NCI-H2081 (cell line): ENCODE measurements at places on chromosomes 2 and 18.
A peak's percentile ranks its signal among the peaks of the same experiment; 100 is the strongest.

GRCh38 chr2:187117483-187117882 lies 268.5 kb upstream of the ZSWIM2 start:
- no peak for DNase-seq

GRCh38 chr18:78673516-78674321 lies 305.9 kb upstream of the SALL3 start:
- no peak for DNase-seq

DNA sequence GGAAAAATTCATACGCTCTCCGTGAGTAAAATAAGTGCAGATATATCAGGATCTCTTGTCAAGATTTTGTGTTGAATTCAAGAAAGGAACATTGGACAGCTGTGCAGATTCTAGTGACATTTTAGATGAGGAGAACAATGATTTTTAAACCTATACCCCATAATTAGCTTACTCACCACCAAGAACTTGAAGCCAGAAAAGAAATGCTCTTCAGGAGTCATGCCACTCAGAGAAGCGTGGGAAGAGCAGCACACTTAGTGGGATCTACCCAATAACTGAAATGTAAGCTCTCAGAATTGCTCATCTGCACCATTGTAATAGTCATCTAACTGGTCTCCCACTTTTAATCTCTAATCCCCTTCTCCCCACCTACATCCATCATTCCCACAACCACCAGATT lies 9.2 kb upstream of the ERMN start:
- DNase-seq: no peak

- DNase-seq: no peak
Observed at GRCh38 chr2:78718024-78718423, 307.5 kb upstream of the REG3G start.

- DNase-seq: no peak
Observed at GRCh38 chr2:120272763-120273481, 20.3 kb downstream of the RALB start.

DNA sequence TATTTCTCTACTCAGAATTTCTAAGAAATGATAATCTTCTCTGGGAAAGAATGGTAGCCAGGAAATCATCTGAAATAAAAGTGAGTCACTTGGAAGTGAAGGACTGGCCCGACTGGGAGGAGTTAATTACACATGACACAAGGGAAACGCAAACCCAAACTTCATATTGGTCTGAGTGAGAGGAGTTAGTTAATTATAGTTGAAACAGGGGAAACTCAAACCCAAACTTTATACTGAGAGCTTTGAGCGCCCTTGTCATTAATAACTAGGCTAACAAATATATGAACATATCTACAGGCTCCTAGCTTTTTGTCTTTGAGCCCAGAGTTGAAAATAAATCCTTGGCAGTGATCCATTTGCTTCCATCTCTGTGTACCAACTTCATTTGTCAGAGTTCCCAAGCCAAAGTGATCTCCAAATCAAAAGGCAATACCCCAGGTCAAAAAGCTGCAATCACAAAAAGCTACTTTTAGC lies 187.8 kb upstream of the COL3A1 start:
- DNase-seq: peak; percentile 14

- DNase-seq: no peak
Observed at GRCh38 chr2:9908639-9909038, 42.9 kb upstream of the GRHL1 start.

DNA sequence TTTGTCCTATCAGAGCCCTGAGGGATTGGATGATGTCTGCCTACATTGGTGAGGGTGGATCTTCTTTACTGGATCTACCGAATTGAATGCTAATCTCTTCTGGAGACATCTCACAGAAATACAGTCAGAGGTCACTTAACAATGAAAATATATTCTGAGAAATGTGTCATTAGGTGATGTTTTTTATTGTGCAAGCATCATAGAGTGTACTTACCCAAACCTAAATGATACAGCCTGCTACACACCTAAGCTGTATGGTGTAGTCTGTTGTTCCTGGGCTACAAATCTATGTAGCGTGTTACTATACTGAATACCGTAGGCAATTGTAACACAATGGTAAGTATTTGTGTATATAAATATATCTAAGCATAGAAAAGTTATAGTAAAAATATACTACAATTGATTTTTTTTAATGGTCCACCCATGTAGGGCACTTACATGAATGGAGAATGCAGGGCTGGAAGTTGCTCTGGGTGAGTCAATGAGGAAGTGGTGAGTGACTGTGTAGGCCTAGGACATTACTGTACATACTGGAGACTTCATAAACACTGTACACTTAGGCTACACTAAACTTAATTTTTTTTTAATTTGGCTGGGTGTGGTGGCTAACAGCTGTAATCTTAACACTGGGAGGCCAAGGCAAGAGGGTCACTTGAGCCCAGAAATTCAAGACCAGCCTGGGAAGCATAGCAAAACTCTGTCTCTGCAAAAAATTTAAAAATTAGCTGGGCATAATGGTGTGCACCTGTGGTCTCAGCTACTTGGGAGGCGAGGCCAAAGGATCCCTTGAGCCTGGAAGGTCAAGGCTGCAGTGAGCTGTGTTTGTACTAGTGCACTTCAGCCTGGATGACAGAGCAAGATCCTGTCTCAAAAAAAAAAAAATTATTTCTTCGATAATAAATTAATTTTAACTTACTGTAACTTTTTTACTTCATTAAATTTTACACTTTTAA lies 226.3 kb upstream of the UBE2E3 start:
- DNase-seq: no peak
